Bronchus fibroblast of lung (primary cell): ENCODE measurements at places on chromosomes 7 and 10. TPM values are rescaled to one million over a fixed set of nuclear protein-coding genes. Genes with fewer than 3 reads are reported as not detected.

Gene FAM25C
- total RNA-seq, result not detected in 2 replicates

Gene TAS2R41
- not detected in 2 replicates for total RNA-seq

Gene ZNF775
- 5.9 and 7.4 TPM in 2 replicates for total RNA-seq

Gene SLC16A12
- total RNA-seq, result 3.6 and 3.9 TPM in 2 replicates

Gene CALHM3
- total RNA-seq, result not detected in 2 replicates

Gene C1GALT1
- total RNA-seq, result 26.3 and 28.7 TPM in 2 replicates

Gene ADRB1
- total RNA-seq, result under 0.01 and 0.17 TPM in 2 replicates

Gene PTF1A
- not detected in 2 replicates for total RNA-seq

Gene EGFR
- total RNA-seq, result 39.8 and 42.0 TPM in 2 replicates

Gene C10orf53
- total RNA-seq, result not detected in 2 replicates

Gene C10orf143
- 1.0 and 1.7 TPM in 2 replicates for total RNA-seq

Gene ZNF488
- total RNA-seq, result 0.17 and 0.45 TPM in 2 replicates

Gene TMEM139
- 0.17 and 0.45 TPM in 2 replicates for total RNA-seq

Gene CDK13
- total RNA-seq, result 21.7 and 23.2 TPM in 2 replicates

Gene CARD11
- total RNA-seq, result 0.84 and 1.6 TPM in 2 replicates

Gene IFIT2
- 1.8 and 2.0 TPM in 2 replicates for total RNA-seq

Gene KEL
- total RNA-seq, result under 0.01 TPM in 1 of 2 replicates, not detected in the other

Gene DOCK1
- total RNA-seq, result 21.0 and 21.7 TPM in 2 replicates

Gene AZGP1
- under 0.01 TPM in 1 of 2 replicates, not detected in the other for total RNA-seq

Gene CRTAC1
- not detected in 2 replicates for total RNA-seq

Gene LEP
- total RNA-seq, result not detected in 2 replicates

Gene PRKAG2
- total RNA-seq, result 24.8 and 29.3 TPM in 2 replicates

Gene AMZ1
- total RNA-seq, result not detected in 2 replicates

Gene ADARB2
- total RNA-seq, result not detected in 2 replicates

Gene SNX10
- total RNA-seq, result 0.17 and 0.74 TPM in 2 replicates

Gene DEPP1
- total RNA-seq, result 15.0 TPM in 2 replicates

Gene RET
- total RNA-seq, result 0.17 and 0.30 TPM in 2 replicates

Gene PLEKHS1
- total RNA-seq, result not detected in 2 replicates

Gene SPDYE9
- total RNA-seq, result not detected in 2 replicates

Gene KAZALD1
- 11.0 and 11.8 TPM in 2 replicates for total RNA-seq

Gene SORCS1
- under 0.01 TPM in 1 of 2 replicates, not detected in the other for total RNA-seq

Gene OR9A4
- not detected in 2 replicates for total RNA-seq

Gene RSPH10B
- total RNA-seq, result not detected in 2 replicates

Gene LOXL4
- total RNA-seq, result 10.0 and 12.4 TPM in 2 replicates

Gene MLXIPL
- 0.67 and 2.4 TPM in 2 replicates for total RNA-seq

Gene JCAD
- 1.8 and 2.0 TPM in 2 replicates for total RNA-seq

Gene NPY
- total RNA-seq, result not detected in 2 replicates

Gene SKIDA1
- 2.4 and 2.7 TPM in 2 replicates for total RNA-seq

Gene NUTM2A
- 1.0 and 1.5 TPM in 2 replicates for total RNA-seq

Gene MOGAT3
- total RNA-seq, result not detected in 2 replicates
